Lung microvascular endothelial cell (primary cell): ENCODE measurements at places on chromosomes 2 and 18.

- DNase-seq, result no peak
These were observed 493.3 kb downstream of the CMPK2 start for GRCh38 chr2:6372317-6372901.

DNA sequence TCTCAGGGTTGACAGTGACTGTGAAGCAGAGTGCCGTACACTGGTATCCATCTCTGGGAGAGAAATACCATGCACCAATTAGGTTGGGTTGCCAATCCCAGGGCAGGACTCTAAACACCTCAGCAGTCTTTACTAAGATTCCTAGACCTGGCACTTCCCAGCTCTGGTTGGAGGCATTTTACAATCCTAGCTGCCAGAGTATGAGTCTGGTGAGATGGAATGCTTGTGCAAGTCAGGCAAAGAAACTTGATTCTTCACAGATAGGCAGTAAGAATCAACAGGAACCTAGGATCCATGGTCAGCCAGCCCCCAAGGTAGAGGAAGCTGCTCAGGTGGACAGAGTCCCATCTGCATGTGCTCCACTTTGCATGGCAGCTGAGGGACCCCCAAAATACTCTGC is 6.0 kb upstream of the UGT1A5 start:
- DNase-seq, result no peak

DNA sequence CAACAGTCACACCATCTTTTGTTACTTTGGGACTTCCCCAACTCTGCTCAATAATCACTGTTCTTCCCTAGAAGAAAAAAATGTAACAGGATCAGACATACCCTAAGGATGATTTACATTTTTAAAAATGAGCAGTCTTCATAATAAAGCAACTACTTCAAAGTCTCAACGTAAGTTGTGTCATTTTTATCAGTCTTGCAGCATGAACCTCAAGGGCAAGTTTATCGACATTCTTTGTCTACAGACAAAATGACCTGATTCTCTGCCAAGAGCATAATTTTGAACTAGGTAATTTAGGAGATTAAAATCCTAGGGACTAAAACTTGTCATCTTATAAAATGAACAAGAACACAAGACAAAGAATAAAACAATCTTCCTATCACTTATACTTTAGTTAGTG is 2.3 kb downstream of the HSPD1 start:
- no peak for DNase-seq

- DNase-seq, result peak; percentile 71
These were observed 93.1 kb downstream of the INPP5D start for GRCh38 chr2:233153146-233153798.

DNA sequence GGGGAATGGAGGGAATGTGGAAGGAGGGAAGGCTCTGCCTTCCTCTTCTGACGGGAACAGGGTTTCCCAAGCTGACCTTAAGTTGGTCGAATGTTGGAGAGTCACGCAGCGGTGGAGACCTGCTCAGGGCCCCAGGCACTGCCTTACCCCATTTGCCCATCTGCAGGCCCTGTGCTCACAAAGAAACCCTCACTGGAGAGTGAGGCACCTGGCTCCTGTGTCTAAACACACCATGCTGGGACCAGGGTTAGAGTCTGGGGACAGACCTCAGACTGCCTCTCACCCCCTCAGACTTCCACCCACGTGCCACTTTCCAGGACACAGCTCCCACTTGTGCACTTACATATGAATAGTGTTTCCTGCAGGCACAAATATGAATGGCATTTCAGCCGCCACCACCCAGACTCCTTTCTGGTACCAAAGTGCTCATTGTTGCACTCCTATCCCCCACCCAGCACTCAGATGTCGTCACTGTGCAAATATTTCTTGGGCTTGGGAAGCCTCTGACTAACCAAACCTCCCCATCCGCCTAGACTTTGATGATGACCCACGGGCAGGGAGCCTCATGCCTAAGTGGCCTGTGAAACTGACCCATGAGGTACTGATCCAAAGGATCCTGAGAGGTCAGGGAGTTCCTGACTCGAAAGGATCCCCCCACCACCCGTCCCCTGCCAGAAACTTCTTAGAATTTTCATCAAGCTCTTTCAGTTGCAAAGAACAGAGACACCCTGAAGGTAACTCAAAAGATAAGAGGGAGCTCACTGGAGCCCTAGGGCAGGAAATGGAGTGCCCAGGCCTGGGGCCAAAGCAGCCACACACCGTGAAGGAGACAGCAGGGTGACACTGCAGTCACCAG is 78.3 kb downstream of the STPG4 start:
- DNase-seq, result peak; percentile 91

GRCh38 chr2:152584301-152584700 is 133.0 kb downstream of the PRPF40A start:
- no peak for DNase-seq

- DNase-seq, result no peak
These were observed 571.9 kb upstream of the CNTNAP5 start for GRCh38 chr2:123453046-123453700.

GRCh38 chr2:172283476-172283875 is 143.9 kb upstream of the ITGA6 start:
- no peak for DNase-seq

DNA sequence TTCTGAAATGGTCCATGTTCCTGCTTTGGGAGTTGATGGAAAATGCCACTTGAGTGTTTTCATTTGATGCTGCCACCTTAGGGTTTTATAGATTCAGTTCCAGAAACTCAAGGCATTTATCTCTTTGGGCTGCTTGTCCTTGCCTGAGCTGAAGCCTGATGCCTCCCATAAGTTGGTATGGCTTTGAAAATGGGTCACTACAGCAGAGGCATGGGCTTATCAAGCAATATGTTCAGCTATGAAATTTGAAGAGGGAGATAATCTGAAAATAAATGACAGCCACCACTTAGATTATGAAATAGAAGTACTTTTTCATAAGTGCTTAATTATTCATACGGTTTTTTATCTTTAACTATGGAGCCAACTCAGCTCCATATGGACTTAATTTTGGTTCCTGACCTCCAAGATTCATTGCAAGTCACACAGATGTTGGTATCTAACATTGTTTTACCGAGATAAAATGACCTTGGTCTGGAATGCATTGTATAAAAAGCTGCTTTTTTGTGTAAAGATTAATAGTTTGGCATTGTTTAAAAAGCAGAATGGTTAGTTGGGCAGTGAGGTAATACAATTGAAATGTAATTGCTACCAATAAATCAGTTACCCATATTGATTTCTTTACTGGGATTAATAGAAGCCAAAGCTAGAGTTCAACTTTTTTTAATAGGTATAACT is 4.5 kb downstream of the SLC14A1 start:
- no peak for DNase-seq

- peak; percentile 19 for DNase-seq
These were observed 18.0 kb upstream of the FAP start for GRCh38 chr2:162261032-162261945.

GRCh38 chr2:237345411-237345810 is 68.6 kb downstream of the COL6A3 start:
- no peak for DNase-seq

DNA sequence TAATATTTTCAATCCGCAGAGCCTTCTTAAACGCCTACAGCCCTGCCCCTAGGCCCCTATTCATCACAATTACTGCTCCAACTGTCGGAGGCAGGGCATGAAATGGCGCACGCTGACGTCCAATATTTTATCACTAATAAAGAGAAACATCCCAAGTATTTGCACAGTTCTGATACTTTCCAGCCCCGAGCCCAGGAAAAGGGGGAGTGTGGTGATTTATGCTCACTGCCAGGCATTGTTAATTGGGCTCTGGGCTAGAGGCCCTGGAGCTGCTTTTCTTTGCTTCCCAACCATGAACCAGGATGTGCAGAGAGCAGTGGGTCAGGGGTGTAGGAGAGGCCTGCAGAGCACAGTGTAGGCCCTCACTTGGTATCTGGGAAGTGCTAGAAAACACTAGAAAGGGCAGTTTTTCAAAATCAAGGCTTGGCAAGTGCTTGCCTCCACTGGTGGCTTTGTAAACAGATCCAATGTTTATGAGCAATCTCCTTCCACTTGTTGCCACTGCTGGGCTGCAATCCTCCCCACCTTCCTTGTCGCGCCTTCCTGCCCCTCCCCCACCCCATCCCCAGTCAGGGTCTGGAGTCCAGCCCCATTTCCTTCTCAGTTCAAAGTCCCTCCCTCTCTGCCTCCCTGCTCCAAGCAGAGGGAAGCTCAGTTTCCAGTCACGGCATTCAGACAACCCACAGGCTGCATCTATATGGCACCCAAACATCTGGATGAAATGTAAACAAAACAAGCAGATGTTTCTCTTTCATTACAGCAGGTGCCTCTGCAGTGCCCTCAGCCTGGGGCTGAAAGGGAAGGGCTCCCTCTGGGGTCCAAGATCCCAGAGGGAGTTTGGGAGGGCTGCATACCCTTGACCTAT is 83.9 kb upstream of the PKDCC start:
- DNase-seq, result no peak

- DNase-seq, result peak; percentile 63
These were observed 233.5 kb upstream of the ATP5MC3 start for GRCh38 chr2:175414882-175415487.

DNA sequence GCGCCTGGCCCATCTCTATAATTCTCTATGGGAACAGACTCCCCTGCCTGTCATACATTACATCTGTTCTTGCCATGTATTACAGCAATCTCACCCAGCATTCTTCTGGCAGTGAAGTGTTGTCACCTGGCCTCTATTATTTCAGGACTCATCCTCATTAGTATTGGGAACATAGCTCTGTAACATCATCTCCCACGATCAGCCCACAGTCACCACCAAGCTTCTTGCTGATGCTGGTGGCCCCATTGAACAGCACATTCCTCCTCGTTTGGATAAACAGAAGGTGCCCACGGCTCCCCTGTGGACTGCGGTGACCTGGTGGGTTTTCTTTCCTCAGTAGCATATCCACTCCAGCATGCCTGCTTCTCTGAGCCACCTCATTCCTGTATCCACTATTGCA is 21.5 kb downstream of the CHCHD5 start:
- DNase-seq, result no peak

GRCh38 chr2:29841386-29842004 is 79.9 kb downstream of the ALK start:
- DNase-seq, result peak; percentile 39
